Activated naive CD4-positive, alpha-beta T cell treated with anti-CD3 and anti-CD28 coated beads for 36 hours (primary cell): ENCODE measurements at places on chromosomes 1 and 21. TPM values are rescaled to one million over a fixed set of nuclear protein-coding genes. Genes with fewer than 3 reads are reported as not detected.

DNA sequence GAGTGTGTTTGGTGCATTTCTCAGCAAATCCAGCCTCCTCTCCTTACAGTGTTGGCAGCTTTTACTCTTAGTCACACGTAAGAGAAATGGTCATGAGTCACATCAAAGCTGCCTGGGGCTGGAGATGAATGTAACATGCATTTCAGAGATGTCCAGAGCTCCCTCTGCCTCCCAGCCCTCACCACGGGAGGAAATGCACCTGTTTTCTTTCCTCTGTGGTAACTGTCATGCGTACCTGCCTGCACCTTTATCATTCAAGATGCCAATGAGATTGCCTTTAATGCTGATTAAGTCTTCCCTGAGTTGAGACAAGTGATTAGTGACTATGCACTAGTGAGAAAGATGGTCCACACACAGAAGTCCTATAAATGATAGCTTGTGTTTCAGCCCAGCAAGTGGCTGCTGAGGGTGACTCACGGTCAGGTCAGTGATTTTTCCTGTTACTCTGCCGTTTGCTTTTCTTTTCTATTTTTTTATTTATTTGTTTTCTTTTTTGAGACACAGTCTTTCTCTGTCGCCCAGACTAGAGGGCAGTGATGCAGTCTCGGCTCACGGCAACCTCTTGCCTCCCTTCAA, 277.3 kb upstream of the FMN2 start:
- no peak overlapping the region for H3K27ac ChIP-seq
- no peaks in the 10 kb centered on the region for H3K27me3 ChIP-seq
- peaks cover 29% of the 10 kb centered on the region for H3K4me1 ChIP-seq

Gene LEFTY2
- total RNA-seq = 0.10 TPM

DNA sequence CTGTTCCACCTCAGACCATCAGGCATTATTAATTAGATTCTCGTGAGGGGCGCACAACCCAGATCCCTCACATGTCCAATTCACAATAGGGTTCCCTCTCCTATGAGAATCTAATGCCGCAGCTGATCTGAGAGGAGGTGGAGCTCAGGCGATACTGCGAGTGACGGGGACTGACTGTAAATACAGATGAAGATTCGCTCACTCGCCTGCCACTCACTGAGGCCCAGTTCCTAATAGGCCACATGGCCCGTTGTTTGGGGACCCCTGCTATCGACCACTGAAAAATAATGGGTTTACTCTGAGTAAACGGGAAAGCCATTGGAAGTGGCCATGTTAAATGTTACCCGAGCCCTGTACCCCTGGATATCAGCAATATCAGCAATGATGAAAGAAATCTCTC, 65.9 kb downstream of the GRIK1 start:
- DNase-seq = no peak
- H3K4me1 ChIP-seq = no peaks in the 10 kb centered on the region
- no peak overlapping the region for H3K4me3 ChIP-seq

Gene ADCY10
- total RNA-seq = not detected

DNA sequence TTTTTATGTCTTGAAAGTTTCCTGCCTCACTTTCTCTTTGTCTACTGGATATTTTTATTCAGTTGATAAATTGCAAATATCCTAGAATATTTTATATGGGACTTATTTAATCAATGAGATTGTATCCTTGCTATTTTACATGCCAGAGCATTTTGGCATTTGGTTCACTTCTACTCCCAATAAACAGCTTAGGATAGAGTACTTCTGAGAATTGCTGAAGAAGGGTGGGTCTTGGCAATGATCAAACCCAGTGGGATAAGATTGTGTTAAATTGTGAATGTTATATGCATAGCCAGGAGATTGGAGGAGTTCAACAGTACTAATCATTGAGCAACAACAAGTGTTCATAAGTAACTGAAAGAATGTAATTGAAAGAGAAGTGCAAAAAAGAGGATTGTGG, 60.1 kb downstream of the SDCCAG8 start:
- peaks cover 14% of the 10 kb centered on the region for H3K36me3 ChIP-seq
- H3K27me3 ChIP-seq = no peaks in the 10 kb centered on the region
- no peak for DNase-seq
- H3K27ac ChIP-seq = no peak overlapping the region

DNA sequence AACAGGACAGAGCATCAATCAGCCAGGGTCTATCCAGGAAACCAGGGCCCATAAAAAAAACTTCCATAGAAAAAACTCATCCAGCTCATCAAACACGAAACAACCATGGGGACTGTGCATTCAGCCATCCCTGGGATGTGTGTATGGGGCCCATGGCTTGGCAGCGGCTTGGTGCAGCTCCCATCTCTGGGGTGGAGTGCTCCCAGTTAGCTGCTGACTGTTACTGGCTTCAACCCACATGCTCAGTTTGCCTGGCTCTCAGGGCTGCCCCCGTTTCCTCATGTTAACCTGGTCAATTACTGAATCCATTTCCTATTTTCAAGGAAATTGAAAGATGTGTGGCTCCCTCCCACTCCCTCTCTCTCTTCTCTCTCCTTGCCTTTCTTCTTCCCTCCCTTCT, 37.3 kb upstream of the STUM start:
- DNase-seq = no peak
- no peaks in the 10 kb centered on the region for H3K4me1 ChIP-seq
- no peak overlapping the region for H3K27ac ChIP-seq
- H3K4me3 ChIP-seq = no peak overlapping the region
- no peaks in the 10 kb centered on the region for H3K36me3 ChIP-seq
- peaks cover 10% of the 10 kb centered on the region for H3K27me3 ChIP-seq

Gene DIPK1A
- total RNA-seq = 5.0 TPM

Gene MX2
- 32.5 TPM for total RNA-seq
